Stimulated activated CD8-positive, alpha-beta memory T cell treated with anti-CD3 and anti-CD28 coated beads, Interleukin-4, amount 100 ng/mL, for 1 hour (primary cell): ENCODE measurements at places on chromosomes 13 and 19.

DNA sequence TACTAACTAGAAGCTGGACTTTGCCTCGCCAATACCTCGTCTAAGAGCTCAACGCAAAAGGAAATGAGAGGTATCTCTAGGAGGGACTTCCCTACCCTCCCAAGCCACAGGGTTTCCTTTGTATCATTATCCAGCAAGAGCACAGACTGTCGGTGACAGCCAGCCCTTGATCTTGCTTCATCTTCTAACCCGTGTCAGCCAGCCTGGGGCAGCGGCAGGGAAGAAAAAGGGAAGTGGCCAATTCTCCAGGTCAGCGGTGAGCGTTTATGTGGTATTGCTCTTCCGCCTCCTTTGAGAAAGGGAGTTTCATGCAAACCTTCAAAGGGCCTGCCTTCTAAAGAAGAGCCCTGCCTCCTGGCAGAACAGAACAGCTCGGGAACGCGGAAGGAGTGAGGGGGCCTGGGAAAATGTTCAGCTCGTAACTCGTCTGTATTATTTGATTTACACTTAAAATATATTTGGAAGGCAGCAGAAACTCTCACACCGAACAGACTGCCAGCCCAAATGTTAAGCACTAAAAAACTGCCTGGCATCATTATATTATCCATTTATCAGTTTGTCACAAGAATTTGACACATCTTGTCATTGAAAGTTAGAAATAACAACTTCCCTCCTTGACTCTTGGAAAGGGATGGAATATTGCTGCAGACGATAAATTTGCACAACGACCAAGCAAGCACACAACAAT, 41.8 kb downstream of the EFNB2 start:
- no peak for DNase-seq

GRCh38 chr19:28554321-28555091, 658.4 kb downstream of the UQCRFS1 start:
- DNase-seq: no peak

DNA sequence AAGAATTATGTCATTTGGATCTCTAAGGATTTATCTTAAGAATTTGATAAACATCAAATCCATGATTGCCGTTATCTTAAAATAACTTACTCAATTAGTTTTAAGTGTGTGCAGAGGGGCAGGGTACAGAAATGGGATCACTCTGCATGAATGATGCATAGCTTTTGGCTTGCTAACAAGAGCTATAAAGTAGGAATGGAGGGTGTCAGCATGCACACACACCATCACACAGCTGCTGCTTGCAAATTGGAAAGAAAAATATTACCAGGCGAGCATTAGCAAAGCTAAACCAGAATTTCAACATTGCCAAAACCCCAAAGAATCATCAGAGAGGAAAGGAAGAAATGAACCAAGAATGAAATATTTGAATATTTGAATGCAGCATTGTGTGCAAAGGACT, 580.6 kb downstream of the LMO7 start:
- DNase-seq: no peak

- DNase-seq: no peak
Observed at GRCh38 chr19:32220951-32221350, 124.5 kb upstream of the ZNF507 start.

- DNase-seq: no peak
Observed at GRCh38 chr19:32674153-32674930, 638 bp downstream of the ANKRD27 start.

- no peak for DNase-seq
Observed at GRCh38 chr19:29841209-29841558, 29.4 kb downstream of the CCNE1 start.

DNA sequence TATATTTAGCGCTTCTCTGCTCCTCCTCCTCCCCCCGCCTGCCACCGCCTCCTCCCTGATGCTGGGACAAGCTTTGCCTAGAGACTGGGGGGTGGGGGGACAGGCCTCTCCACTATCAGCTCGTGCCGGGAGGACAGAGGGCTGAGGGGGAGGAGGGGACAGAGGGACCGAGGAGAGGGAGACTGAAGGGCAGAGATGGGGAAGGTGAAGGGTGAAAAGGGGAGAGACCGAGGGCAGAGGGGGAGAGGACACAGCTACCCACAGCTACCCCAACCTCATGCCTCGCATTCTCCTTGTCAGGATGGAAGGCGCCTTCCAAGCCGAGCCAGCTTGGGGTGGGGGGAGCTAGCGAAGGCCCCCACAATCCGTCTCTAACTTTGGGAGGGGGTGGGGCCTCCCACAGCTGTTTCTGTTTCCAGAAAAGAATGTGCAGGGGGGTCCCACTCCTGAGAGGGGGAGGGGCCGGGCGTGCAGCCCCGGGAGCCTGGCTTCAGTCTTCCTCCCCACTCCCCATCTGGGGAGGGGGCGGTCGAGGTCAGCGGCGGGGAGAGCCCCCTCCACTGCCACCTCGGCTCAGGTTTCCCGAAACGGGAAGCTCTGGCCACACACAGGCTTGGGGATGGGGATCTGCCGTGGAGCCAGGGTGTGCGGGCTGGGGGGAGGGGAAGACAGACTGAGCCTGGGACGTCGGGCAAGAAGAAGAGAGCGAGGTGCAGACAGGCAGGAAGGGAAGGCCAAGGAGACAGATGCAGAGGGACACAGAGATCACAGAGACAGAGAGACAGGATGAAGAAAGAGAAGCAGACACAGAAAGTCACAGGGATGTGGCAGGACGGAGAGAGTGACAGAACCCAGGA, 1.6 kb downstream of the DACT3 start:
- no peak for DNase-seq

DNA sequence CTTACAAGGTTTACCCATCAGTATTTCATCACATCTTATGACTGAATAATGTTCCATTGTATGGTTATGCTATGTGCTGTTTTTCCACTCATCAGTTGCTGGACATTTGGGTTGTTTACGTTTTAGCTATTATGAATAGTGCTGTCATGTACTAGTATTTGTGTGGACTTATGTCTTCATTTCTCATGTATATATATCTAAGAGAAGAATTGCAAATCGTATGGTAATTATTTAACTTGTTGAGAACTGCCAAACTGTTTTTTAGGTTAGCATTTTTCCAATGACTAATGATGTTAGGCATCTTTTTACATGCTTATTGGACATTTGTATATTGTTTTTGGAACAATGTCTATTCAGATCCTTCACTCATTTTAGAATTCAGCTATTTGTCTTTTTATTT, 368.3 kb downstream of the LMO7 start:
- no peak for DNase-seq

DNA sequence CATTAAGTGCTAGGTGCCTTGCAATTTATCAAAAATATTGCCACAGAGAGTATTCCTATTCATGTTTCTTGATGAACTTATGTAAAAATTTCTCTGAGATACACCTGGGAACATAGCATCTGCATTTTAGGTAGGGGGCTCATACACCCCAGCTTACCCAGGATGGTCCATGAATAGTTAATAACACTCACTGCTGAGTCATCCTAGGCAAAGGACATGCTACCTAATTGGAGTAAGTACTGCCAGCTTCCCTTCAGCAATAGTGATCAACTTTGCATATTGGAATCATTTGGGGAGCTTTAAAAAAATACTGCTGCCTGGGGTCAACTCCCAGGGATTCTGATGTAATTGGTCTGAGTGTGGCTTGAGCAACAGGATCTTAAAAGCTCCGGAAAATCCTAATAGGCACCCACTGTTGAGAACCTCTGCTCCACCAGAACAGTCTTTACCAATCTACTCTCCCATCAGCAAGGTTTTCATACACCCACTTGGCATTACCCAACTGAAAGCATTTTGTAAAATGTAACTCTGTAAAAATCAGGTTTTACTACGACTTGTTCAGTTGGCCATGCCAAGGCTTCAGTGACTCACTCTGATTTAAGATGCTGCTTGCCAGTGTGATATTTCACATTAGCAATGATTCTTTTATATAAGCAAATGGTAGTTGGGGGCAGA, 67.2 kb upstream of the FNDC3A start:
- no peak for DNase-seq

DNA sequence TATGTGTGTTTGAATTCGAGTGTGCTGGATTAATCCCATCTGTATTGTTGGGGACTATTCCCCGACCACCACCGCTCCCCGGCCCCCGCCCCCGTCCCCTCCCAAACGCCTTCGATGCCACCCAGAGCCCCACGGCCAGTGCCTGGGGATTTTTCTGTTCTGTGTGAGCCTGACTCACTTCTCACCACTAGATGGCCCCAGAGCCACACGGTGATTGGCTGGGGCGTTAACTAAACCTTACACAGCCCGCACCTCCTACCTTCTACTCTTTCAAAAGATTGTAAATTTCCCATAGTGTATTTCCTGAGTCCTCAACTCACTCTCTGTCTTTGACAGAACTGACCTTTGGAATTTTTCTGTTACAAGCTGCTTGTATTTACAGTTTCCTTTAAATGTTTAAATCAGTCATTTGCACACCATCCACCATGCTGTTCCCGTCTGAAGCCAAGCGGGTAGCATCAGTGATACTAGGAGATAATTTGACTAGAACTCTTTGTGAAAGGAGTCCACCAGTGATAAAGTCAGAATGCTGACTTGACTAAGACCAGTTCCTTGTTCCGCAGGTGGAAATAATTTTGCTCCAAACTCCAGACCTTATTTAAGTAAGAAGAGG, 61.4 kb downstream of the RFX2 start:
- DNase-seq: peak; percentile 62

DNA sequence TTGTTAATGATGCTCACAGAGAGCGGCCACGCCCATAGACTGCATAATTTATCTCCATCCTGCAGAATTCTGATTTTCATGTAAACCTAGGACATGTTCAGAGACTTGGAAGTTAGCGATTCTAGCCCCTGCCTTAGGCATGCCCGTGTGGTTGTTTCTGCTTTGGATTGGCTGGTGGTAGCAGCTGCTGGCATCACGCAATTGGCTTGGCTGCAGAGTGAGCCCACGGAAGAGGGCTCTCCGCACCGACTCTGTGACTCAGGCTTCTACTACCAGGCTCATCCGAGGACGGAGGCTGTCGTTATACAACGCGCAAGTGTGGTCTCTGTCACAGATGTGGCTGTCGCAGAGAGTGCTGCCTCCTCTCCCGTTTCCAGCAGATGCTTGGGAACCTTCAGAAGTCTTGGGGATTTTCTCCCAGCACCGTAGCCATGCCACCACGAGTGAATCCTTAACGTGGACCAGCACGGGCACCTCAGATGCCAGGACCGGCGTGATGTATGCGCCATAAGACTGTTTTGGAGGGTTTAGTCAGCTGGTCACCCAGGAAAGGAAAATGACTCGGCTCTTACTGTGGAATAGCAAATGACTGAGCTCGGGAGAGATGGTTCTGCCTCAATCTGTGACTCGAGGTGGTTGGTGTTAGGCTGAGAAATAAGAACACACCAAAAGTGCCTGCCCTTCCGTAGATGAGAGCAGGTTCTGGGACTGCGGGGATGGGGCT, 61.0 kb upstream of the F7 start:
- DNase-seq: no peak

- no peak for DNase-seq
Observed at GRCh38 chr13:47484548-47484947, 516.5 kb downstream of the SUCLA2 start.

GRCh38 chr13:103607995-103608394, 541.8 kb upstream of the SLC10A2 start:
- no peak for DNase-seq

GRCh38 chr19:13505761-13506470, 363 bp downstream of the CACNA1A start:
- no peak for DNase-seq
